ENCODE measurements at places on chromosomes 16 and 17.

- DNase-seq = peak; percentile 30
Measured at GRCh38 chr16:49876716-49877129, 20.8 kb upstream of the ZNF423 start.

- DNase-seq = no peak
Measured at GRCh38 chr16:56635441-56635967, 3.0 kb upstream of the MT1A start.

- no peak for DNase-seq
Measured at GRCh38 chr17:4785311-4786105, 656 bp downstream of the VMO1 start.

GRCh38 chr17:56752263-56752836, 81.4 kb downstream of the C17orf67 start:
- DNase-seq = peak; percentile 49

DNA sequence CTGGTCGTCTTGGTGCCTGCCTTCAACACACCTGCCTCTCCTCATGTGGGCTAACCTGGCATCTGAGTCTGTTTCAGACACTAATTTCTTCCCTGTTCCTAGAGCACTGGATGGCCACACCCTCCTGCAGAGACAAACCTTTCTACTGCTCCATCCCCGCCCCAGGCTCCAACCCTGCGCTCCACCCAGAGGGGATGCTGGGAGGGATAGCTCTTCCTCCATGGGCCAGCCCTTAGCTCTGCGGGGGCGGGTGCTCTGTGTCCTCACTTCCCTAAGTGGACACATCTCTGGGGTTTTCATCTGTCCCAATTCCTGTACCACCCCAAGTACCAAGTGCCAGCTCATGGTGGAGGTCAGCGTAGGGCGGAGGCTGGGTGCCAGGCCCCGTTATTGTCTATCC, 11.0 kb upstream of the CRISPLD2 start:
- DNase-seq = no peak

GRCh38 chr16:85550422-85550864, 62.7 kb upstream of the GSE1 start:
- DNase-seq = no peak

- DNase-seq = no peak
Measured at GRCh38 chr17:3924512-3925350, 8.5 kb upstream of the P2RX1 start.

- no peak for DNase-seq
Measured at GRCh38 chr16:787978-788398, at the start of gene RPUSD1. TSS of gene RPUSD1 (minus strand) at chr16:788381. CDS start at chr16:787737, 644 bp downstream.

DNA sequence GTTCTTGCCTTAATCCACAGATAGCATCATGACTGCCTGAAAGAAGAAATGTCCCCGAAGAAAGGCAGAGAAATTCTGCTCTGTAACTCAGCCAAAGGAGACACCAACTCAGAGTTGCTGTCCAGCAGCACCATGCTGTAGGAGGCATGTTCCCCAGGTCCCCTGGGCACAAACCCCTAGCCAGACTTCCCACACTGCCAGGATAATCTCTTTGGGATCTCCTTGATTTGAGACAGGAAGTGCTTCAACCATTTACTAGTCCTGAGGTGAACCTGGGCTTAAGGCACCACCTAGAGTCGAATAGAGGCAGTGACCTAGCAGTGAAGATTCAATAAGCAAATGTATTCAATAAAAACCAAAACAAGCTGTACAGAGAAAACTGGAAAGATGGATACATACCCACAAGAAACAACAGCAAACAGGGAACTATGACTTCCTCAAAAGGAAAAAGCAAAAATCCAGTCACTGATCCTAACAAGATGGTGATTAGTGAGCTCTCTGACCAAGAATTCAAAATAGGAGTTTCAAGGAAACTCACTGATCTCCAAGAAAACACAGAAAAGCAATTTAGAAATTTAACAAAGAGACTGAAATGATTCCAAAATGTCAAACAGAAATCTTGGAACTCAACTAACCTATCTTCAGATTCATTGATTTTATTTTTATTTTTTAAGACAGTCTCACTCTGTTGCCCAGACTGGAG, 5.7 kb downstream of the OR4D2 start:
- peak; percentile 7 for DNase-seq

DNA sequence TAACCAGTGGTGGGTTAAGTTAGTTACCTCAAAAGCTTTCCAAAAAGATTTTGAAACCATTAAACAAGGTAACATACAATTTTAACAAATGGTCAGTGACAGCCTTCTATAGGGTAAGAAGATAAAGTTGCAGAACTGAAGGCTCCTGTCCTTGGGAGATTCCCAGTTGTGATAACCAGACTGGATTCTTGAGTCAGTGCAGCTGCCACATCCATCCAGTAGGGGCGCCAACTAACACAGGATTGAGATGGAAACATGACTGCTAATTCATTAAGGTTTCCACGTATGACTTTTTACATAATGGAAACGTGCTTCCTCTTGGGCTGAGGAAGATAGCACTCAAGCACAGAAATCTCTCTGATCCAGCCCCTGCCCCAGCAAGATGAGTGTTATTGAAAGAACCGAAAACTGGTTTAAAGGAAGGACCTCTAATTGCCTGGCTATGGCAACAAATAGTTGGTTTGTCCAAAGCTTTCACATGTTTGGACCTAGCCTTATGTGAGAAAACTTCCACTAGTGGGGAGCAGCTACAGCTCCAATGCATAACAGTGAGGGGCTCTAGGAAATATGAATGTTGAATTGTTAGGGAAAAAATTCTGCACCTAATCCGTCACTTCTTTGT, 269.8 kb upstream of the MYOCD start:
- no peak for DNase-seq

Measured in fibroblast of skin of right biceps (primary cell).